ENCODE measurements at places on chromosomes 2 and 18.

DNA sequence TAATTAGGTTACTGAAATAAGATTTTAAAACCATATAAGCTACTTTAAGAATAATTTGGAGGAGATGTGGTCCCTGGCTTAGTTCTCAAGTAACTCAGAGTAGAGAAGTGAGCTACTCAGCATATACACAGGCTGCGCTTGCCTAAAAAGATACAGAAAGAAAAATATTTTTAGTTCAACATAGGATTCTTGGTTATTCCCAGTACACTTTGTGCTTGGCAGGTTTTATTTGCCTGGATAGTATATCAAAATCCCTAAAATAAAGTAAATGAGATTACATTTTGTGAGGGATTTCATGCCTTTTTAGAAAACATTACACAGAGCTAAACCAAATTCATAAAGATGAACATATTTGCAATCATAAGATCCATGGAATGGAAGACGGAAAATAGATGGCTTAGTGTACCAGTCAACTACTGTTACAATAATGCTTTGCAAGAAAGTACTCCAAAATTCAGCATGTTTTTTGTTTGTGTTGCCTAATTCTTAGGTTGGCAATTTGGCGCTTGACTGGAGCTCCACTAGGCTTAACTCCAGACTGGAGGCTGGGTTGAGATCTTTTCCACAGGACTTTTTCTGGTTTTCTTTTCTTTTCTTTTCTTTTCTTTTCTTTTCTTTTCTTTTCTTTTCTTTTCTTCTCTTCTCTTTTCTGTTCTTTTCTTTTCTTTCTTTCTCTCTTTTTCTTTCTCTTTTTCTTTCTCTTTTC is 600.5 kb upstream of the SYT4 start:
- no peak for DNase-seq

DNA sequence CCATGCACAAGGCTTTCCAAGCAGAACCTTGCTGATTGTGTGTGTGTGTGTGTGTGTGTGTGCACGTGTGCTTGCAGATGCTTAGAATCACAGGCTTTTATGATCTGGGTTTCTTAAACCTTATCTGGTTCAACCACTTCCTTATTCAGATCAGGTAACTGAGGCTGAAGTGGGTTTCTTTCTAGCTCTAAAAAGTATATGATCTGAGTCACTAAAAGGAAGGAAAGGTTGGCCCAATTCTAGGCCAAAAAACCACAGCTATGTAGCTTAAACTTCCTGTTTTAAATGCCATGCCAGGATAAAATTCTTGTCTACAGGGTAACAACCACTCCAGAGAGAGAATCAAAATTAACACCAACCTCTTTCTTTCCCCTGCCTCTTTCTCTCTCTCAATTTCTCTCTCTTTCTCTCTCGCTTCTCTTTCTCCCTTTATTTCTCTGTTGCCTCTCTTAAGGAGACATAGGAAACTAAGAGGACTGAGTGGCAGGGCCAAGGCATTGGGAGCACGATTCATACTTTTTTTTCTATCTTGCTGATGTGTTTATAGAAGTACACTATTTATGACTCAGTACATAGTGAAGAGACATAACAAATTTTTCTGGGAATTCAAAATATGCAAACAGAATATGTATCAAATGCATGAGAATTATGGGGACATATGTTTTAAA is 140.3 kb downstream of the TRIB2 start:
- no peak for DNase-seq

- DNase-seq: no peak
Measured at GRCh38 chr2:1638281-1638860, 105.9 kb downstream of the PXDN start.

DNA sequence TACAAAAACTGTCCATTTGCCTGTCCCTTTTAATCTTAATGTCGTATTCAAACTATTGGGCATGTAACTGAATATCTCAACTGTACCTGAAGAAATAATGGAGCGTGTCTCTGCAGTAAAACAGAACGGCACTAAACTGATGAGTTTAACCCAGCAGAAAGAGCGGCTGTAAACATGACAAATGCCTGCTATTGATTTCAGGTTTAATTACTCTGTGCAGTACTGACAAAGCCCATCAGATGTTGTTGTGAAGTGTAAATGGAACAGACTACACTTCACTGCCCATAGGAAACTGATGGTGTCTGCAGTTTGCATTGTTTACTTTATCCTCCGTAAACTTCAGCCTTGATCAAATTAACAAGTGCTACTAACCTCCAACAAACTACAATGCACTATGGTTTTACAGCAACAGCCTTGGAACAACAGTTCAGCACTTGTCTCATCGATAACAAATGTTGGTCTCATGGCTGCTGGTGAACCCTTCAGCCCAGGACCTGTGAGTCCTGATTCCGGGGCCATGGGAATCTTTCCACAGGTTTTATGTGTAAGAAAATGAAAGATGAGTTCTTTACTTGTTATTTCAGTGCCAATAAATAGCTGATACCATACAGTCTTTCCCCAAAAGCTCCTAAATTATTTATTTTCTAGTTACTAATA is 316.5 kb downstream of the CCDC178 start:
- DNase-seq: no peak

GRCh38 chr2:177489719-177490301 is 97.2 kb downstream of the AGPS start:
- DNase-seq: no peak

- no peak for DNase-seq
Measured at GRCh38 chr2:240930631-240931318, 24.6 kb downstream of the CROCC2 start.

- DNase-seq: no peak
Measured at GRCh38 chr2:70458661-70459060, 95.0 kb downstream of the TGFA start.

DNA sequence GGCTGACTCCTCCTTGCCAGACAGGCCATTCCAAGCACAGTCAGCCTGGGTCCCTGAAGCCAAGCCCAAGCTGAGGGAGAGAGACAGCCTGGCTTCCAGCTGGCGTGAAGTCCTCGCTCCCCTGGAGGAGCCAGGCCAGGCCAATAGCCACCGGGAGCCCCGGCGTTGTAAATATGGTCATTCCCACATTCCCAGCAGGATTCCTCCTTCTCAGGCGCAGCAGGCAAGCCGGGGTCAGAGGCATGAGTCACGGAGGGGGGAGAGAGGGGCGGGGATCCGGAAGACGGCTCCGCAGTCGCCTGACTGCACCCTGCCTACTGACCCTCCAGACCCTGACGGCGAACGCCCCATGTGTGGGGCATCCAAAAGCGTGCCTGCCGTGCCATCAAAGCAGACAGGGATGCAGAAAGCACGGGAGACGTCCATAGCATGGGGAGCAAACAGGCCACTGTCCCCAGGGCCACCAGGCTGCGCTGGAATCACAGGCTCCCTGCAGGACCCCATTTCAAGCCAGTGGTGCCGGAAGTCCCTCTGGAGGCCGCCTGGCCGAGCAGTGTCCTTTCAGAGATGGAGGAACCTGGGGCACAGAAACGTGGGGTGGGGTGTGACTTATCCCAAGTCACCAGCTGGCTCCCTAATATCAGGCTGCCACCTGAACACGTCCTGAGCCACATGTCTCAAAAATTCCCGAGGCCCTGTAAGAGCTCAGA is 48.2 kb downstream of the TWIST2 start:
- no peak for DNase-seq

DNA sequence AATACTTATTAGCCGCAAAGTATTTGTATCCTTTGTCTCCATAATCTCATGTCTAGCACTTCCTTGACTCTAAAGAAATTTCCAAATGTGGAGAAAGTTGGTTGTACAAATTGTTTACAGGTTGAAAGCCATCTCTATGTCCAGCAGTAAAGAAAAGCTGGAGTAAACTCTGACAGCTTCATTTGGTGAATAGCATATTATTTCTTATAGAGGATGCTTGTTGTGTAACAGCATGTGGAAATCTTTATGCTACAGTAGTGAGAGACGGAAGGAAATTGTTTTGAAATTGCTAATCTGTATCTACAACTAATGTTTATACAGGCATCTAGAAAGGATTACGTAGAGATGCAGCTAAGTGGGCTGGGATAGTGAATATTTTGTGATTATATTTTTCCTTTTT is 78.5 kb downstream of the UGGT1 start:
- DNase-seq: no peak

GRCh38 chr18:60134806-60135205 is 235.0 kb downstream of the PMAIP1 start:
- DNase-seq: no peak

DNA sequence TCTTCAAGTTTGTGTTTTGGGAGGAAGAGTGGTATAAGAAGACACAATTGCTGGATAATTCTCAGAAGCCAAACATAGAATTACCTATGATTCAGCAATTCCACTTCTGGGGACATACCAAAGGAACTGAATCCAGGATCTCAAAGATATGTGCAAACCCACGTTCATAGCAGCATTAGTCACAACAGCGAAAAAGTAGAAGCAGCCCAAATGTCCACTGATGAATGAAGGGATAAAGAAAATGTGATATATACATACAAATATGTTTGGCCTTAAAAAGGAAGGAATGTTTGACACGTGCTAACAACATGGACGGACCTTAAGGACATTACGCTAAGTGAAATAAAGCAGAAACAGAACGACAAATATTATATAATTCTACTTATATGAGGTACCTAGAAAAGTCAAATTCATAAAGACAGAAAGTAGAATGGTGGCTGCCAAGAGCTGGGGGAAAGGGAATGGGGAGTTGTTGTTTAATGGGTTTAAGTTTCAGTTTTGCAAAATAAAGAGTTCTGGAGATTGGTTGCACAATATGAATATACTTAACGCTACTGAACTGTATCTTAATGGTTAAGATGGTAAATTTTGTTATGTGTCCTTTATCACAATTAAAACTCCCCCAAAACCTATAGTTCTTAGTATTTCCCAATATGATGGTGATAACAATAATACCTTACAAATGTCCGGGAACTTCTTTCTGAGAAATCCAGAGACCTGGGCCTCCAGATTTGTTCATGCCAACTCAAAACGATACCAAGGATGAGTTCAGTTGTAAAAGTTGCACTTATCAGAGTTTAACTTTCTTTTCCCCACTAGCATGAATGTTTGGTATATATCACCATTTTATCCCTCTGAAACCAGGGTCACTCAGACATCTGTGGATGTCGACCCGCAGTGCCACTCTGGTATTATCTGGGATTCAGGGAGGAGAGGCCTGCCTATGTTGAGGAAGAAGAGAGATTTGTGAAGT is 33.7 kb upstream of the WIPF1 start:
- no peak for DNase-seq

DNA sequence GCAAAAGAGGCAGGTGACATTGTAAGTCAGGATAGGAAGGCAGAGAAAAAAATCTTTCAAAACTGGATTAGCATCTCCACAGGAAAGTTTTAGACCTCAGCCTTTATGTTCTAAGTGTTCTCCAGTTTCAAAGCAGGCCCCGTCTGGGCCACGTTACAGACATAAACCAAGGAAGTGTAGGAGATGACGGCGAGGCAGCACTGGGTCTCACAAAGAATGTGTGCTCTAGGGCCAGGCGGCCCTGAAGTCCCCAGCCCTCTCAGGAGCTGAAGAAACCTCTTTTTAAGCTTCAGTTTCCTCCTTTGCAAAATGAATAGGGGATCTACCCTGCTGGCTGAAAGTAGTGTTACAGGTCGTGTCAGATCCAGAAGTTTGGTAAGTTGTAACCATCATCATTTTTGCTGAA is 81.7 kb downstream of the SPRED2 start:
- no peak for DNase-seq

GRCh38 chr18:40367576-40367975 is 1587.5 kb upstream of the PIK3C3 start:
- DNase-seq: no peak

- DNase-seq: no peak
Measured at GRCh38 chr18:39448942-39449341, 1883.3 kb upstream of the CELF4 start.

DNA sequence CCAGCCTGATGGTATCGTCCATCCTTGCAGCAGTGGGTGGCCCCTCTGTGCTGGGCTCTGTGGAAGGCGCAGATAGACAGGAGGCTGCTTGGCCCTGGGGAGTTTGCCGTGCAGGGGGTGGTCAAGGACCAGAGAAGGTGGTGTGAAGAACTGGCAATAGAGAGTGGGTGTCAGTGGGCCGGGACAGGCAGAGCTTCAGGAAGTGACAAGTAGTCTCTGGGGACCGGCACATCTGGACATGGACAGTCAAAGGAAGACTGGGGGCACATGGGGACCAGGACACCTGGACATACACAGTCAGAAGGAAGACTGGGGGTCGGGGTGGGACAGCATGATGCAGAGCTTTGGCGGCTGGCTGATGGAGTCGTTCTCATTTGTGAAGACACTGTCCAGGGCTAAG is 335.9 kb downstream of the AGAP1 start:
- no peak for DNase-seq

Measured in caudate nucleus (tissue), 63 donors.